ENCODE measurements at places on chromosomes 2 and 18.

DNA sequence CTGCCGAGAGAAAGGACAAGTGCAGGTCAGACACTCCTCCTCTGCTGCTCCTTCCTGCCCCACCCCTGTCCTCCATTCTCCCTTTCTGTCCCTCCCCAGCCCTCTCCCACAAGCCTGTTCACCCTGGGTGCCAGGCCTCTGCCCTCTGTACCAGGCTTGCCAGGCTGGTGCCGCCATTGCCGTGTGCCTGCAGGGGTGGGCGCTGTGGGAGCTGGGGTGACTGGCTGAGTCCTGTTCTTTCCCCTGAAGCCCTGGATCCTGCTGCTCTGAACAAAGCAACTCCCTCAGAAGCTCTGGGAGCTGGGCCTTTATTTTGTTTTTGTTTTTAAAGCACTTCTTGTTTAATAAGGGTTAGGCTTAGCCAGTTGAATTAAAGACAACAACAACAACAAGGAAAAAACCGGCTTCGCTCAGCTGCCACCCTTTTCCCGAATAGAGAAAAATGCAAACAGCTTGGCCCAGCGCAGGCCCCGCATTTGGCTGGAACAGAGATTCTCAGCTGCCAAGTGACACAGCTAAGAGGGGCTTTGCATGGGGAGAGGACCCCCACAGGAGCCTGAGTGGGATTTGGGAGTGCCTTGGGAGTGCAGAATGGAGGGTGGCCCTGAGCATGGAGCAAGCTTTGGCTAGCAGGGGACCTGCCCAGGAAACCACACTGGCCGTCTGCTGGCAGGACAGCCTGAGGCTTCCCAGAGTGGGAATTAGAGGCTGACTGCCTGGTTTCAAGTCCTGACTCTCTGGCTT is 9.1 kb downstream of the PCARE start:
- DNase-seq = peak; percentile 29

DNA sequence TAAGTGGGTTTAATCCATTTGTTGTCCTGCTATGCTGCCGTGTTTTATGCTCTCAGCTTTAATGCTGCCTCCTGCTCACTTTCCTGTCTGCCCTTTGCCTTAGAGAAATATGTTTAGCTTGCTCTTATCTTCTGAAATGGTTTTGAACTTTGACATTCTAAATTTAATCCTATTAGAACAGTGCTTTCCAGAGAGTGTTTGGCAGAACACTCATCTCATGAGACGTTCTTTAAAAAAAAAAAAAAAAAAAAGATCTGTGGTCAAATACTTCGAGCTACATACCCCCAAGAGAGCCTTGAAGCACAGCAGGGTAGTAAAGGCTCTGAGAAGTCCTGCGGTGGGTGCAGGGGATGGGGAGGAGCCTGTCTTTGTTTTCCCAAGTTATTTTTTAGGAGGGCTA is 161.3 kb downstream of the SPP2 start:
- DNase-seq = no peak

- DNase-seq = no peak
These were observed 35.6 kb downstream of the GALM start for GRCh38 chr2:38701542-38701941.

DNA sequence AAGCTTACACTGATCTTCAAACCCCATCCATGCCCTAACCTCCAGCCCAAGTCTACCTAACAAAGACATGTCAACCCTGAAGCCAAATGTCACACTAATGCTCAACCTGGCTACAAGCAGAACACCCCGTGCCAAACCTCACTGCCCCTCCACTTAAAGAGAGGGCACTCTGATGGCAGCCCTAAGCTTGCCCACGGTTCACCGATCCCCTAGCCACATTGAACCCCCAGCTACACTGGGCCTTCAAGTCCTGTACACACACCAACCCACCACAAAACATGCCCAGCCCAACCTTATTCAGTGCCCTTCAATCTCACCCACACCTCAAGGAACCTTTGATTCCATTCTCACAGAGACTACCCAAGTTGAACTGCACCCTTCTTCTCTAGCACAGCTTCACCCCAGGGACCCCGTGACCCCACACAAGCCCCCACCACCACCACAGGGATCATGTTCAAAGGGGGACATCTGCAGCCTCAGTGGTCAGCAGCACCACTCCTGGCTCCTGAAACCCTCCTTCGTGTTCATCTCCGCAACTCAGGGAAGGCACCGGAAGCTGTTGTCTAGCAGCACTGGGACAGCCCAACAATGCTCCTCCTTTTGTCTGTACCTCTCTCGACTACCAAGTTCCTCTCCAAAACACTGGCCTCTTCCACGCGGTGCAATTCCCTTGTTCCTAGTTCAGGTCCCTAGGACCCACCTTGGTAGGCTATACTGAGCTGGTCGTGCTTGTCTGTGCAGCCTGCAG is 218.8 kb downstream of the CYP26B1 start:
- DNase-seq = no peak

GRCh38 chr2:30113617-30114293 is 33.1 kb upstream of the YPEL5 start:
- peak; percentile 78 for DNase-seq

DNA sequence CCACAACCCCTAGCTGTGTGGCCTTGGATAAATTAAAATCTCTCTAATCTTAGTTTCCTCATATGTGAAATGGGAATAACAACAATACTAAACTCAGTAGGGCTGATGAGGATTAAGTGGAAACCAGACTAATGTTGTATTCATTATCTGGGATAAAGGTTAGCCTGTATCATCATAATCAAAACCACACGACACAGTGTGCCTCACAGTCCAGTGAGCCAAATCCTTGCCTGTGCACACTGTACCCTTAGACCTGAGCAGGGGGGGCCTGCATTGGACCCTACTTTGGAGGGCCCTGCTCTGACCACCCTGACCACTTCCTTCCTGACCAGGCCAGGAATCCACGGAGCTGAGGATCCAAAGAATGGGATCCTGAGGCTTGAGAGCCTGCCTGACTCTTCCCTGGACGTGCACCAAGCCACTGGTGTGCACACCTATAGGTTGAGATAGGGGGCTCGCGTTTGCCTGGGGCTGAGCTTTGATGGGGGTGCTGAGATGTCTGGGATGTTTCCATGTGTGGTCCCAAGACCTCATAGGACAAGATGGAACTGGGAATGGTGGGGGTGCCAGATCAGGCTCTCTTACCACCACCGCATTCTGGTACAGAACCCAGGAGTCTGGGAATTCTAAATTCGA is 69.7 kb downstream of the TGOLN2 start:
- DNase-seq = no peak
